ENCODE measurements at places on chromosomes 12 and 14. TPM values are rescaled to one million over a fixed set of nuclear protein-coding genes. Genes with fewer than 3 reads are reported as not detected.

- no peak for DNase-seq
- H3K27ac ChIP-seq, result no peak overlapping the region
These were observed 51.2 kb upstream of the CERS5 start for GRCh38 chr12:50218386-50218785.

DNA sequence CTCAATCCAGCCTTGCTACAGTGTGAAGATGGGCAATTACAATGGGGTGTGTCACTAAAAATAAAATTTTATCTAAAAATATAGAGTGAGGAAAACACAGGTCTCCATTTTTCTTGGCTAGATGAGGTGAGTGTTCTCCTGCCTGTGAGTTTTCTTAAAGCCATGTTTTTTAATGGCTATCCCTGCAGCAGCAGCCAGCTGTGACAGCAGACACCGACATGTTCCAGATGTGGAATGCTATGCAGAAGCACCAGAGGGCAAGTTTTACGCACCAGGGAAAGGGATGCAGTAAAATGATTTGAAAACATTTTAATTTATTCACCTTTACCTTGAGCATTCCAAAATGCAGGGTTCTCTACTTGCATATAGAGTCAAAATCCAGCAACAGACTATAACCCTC is 577.0 kb upstream of the STXBP6 start:
- no peaks in the 10 kb centered on the region for H3K27me3 ChIP-seq
- H3K36me3 ChIP-seq, result no peaks in the 10 kb centered on the region
- no peak overlapping the region for H3K27ac ChIP-seq
- DNase-seq, result no peak

- no peaks in the 10 kb centered on the region for H3K36me3 ChIP-seq
- DNase-seq, result no peak
- H3K4me3 ChIP-seq, result no peak overlapping the region
- H3K4me1 ChIP-seq, result peaks cover 59% of the 10 kb centered on the region
- no peaks in the 10 kb centered on the region for H3K27me3 ChIP-seq
These were observed 19.5 kb downstream of the DCAF5 start for GRCh38 chr14:69133206-69134125.

- peaks cover 52% of the 10 kb centered on the region for H3K36me3 ChIP-seq
- no peak overlapping the region for H3K4me3 ChIP-seq
- H3K27ac ChIP-seq, result no peak overlapping the region
- no peaks in the 10 kb centered on the region for H3K27me3 ChIP-seq
- no peak for DNase-seq
These were observed 42.0 kb downstream of the CKB start for GRCh38 chr14:103480595-103480994.

DNA sequence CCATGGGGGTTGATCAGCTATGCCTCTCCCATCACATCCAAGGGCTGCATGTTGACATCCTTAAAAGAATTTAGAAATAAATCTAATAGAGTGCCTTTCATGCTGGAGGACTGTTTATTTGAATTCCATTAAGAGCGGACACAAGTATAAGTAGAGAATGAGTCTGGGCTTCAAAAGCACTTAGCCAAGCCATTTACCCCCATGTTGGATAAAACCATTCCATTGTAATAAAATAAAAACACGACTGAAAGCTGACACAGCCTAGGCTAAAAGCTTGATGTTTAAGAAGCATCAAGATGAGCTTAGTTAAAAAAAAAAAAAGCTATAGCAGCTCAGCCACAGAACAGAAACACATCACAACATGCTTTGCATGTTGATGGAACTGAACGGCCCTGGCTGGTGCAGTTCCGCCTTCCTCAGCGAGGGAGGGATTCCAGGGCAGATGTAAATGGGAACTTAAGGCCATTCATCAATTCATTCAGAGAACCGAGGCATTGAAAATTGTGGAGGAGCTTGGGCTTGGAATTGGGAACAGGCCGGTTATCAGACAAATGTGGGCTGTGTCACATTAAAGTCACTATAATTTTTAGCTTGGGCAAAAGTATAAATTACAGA is 41.2 kb downstream of the TMEM132D start:
- no peaks in the 10 kb centered on the region for H3K4me1 ChIP-seq
- H3K36me3 ChIP-seq, result no peaks in the 10 kb centered on the region
- DNase-seq, result no peak

FLVCR2 gene
- total RNA-seq, result 6.2 TPM

IFT81 gene
- 17.4 TPM for total RNA-seq

DAO gene
- not detected for total RNA-seq

SNAPC1 gene
- 10.4 TPM for total RNA-seq
